ENCODE measurements at places on chromosomes 2 and 18.
A peak's percentile ranks its signal among the peaks of the same experiment; 100 is the strongest.

DNA sequence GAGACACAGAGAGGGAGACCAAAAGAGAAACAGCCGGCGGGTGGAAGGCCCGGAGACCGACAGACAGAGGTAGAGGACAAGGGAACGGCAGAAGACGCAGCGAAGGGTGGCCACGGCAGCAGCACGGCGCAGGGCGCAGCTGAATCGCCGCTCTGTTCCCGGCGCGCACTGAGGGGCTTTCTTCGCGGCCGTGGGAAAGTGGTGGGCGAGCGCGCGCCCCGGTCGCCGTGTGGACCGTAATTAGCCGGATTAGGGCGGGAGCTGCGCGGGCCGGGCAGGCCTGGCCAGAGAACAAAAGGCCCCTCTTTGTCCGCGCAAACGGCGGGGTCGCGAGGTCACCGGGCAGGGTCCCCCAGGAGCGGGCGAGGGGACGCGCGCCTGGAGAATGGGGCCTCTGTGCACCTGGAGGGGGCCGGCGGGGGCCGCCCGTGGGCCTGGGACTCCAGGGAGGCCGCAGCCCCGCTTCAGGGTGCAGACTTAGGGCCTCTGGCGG, 158.3 kb downstream of the ZFP36L2 start:
- no peak for DNase-seq

- peak; percentile 20 for DNase-seq
Observed at GRCh38 chr18:78406743-78407465, 572.7 kb upstream of the SALL3 start.

- no peak for DNase-seq
Observed at GRCh38 chr18:44732599-44732998, 51.9 kb downstream of the SETBP1 start.

- peak; percentile 35 for DNase-seq
Observed at GRCh38 chr2:217903859-217904613, 98.8 kb downstream of the TNS1 start.

DNA sequence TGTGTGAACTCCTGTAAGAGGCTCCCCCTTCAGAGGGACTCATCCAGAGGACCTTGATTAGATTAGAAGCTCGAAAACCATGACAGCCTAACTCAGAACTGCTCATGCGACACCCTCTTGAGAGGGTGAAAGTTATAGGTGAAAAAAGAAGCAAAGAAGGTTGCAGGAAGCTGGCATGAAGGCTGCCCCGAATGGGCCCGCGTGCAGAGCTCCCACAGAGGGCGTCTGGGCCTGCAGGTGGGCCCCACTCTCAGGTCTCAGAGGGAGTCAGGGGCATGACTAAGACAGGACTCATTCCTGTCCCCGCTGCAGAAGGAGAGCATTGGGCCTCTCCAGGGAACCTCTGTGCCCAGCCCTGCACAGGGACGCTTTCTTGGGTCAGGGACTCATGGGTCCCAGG, 235.4 kb downstream of the EIPR1 start:
- DNase-seq: no peak

- DNase-seq: no peak
Observed at GRCh38 chr2:235097196-235097595, 145.4 kb downstream of the SH3BP4 start.

DNA sequence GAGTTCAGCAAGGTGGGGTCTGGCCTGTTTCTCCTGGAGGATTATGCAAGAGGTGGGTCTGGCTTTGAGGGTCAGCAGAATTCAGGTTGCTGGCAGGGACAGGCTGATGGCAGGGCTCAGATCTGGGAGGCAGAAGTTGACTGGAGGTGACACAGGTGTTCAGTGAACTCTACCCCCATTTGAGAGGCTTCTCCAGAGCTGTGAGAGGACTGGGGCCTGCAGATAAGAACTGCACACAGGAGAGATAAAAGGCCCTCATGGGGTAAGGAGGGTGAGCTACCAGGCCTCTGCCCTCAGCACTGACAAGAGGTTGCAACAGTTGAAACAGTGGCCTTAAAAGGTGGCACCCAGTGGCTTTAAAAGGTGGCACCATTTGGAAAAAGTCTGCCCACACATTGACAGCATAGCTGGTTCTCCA, 13.1 kb downstream of the MOCOS start:
- DNase-seq: no peak

DNA sequence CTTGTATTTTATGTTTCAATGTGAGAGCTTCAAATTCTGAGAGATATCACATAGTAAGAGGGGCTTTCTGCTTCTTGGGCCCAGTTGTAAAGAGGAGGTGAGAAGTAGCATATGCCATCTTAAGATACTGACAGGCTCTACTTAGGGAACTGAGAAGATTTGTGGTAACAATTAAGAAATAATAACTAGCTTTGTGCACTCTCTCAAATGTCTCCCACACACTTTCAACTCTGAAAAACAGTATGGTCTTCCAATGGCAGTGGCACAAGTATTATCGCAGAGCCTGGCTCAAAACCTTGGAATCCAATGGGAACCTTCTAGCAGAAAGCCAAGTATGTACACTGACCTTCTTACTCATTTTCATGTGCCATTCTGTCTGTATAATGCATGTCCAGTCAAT, 80.3 kb upstream of the FAM237A start:
- DNase-seq: no peak

GRCh38 chr2:210616074-210616473, 59.7 kb downstream of the CPS1 start:
- no peak for DNase-seq

DNA sequence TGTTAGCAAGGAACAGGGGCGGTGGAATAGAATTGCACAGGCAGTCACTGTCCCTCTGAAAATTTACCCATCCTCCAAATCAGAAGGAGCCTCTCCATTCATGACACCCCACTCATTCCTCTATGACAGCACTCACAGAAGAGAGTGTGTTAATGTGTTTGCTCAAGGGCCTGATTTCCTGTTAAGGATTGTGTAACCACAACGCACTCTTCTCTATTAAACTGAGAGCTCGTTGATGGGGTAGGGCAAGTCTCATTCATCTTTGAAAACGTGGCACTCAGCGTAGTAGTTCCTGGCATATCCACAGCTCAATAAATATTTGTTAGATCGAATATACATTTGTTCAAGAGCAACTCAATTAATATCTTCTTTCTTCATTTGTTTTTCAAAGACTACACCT, 106.4 kb downstream of the VAPA start:
- peak; percentile 59 for DNase-seq

- no peak for DNase-seq
Observed at GRCh38 chr18:3283908-3284307, 22.0 kb downstream of the MYL12B start.

GRCh38 chr2:196337208-196337953, 166.0 kb upstream of the STK17B start:
- DNase-seq: peak; percentile 3

GRCh38 chr2:84906108-84906899, 848 bp downstream of the TMSB10 start:
- peak; percentile 19 for DNase-seq

- DNase-seq: no peak
Observed at GRCh38 chr2:3635171-3635974, 22.6 kb upstream of the ALLC start.

DNA sequence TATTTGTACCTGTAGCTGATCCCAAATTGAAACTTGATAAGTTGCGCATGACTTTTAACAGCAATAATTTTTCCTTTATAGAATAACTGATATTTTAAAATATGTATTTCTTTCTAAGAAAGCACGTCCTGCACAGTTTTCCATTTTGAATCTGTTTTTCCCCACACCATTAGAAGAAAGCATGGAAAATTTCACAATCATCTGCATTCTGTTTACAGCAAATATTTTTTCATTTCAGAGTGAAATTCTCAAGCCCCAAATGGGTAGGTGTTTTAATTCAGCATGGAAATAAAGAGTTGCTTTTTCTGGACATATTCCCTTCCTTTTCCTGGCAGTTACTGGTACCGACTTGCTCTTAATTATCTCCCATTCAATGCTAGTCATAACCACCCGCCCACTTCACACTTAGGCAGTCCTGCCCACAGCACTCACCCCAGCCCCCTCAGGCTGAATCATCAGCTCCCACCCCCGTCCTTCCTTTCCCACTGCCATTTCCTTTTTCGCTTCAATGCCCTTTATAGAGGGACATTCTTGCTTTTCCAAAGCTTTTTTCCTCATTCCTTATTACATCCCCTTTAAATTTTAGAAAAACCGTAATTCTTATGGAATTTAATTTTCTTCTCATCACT, 89.2 kb upstream of the GLS start:
- peak; percentile 24 for DNase-seq

GRCh38 chr18:73707035-73707434, 440.6 kb downstream of the FBXO15 start:
- DNase-seq: no peak

- no peak for DNase-seq
Observed at GRCh38 chr2:152658221-152658620, 59.0 kb downstream of the PRPF40A start.

- DNase-seq: no peak
Observed at GRCh38 chr2:46983065-46983801, 67.6 kb upstream of the MCFD2 start.

DNA sequence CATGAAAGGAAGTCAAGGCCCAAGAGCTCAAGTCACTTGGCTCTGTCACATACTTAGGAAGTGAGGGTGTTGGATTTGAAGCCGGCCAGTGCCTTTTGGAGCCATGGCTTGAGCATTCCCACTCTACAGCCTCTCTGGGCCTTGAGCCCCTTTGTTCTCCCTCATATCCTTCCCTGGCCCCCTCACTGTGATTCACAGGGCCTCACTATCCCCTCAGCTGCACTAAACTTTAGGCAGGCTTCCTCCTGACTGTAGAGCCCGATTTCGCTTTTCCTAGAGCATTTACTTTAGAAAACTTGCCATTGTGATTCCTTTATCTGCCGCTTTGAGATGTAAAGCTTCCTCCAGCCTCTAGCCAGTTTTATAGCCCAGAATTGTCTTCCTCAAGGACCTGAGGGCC, 107.6 kb downstream of the FBXO15 start:
- DNase-seq: no peak

- DNase-seq: no peak
Observed at GRCh38 chr2:33588232-33588631, 10.9 kb downstream of the FAM98A start.

DNA sequence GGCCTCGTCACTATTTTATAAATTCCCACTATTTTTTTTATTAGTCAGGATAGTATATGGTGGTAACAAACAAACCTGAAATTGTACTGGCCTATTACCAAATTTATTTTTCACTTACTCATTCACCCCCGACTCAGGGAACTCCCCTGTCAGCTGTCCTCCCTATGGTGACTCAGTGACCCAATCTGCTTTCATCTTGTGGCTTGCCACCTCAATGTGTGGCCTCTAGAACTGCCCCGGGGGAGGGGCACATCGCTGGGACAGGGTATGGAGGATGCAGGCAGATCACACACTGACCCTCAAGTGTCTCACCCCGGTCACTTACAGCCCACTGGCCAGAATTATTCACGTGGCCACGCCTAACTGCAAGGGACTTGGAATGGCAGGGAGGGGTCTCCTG, 71.6 kb downstream of the ACTR2 start:
- DNase-seq: no peak

DNA sequence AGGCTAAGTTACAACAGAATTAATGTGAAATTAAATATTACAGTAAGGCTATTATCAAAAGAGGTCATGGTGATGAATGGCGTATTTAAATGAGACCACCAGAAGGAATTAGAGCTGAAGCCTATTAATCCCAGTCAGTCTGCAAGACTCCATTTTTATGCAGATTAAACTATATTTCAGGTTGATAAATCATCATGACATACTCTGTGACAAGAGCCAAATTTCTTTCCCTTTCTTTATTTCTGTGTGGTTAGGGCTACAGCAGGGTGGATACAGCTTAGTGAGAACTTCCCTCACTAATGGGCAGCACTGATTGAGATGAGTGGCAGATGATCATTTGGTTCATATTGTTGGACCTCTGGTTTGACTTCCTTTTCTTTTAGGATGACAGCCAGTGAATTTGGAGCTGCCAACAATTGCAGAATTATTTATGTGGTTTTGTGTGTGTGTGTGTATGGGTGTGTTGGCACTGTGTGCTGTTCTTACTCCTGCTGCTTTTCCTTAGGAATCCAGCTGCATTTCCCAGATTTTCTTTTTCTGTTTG, 481.3 kb downstream of the PIK3C3 start:
- no peak for DNase-seq

- DNase-seq: no peak
Observed at GRCh38 chr18:24026457-24026856, 11.9 kb downstream of the TTC39C start.

GRCh38 chr2:130759906-130760753, 4.8 kb downstream of the AMER3 start:
- peak; percentile 93 for DNase-seq

DNA sequence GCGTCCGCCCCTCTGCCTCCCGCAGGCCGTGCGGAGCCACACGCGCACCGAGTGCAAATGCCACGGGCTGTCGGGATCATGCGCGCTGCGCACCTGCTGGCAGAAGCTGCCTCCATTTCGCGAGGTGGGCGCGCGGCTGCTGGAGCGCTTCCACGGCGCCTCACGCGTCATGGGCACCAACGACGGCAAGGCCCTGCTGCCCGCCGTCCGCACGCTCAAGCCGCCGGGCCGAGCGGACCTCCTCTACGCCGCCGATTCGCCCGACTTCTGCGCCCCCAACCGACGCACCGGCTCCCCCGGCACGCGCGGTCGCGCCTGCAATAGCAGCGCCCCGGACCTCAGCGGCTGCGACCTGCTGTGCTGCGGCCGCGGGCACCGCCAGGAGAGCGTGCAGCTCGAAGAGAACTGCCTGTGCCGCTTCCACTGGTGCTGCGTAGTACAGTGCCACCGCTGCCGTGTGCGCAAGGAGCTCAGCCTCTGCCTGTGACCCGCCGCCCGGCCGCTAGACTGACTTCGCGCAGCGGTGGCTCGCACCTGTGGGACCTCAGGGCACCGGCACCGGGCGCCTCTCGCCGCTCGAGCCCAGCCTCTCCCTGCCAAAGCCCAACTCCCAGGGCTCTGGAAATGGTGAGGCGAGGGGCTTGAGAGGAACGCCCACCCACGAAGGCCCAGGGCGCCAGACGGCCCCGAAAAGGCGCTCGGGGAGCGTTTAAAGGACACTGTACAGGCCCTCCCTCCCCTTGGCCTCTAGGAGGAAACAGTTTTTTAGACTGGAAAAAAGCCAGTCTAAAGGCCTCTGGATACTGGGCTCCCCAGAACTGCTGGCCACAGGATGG, 7.1 kb upstream of the WNT10A start:
- DNase-seq: no peak

DNA sequence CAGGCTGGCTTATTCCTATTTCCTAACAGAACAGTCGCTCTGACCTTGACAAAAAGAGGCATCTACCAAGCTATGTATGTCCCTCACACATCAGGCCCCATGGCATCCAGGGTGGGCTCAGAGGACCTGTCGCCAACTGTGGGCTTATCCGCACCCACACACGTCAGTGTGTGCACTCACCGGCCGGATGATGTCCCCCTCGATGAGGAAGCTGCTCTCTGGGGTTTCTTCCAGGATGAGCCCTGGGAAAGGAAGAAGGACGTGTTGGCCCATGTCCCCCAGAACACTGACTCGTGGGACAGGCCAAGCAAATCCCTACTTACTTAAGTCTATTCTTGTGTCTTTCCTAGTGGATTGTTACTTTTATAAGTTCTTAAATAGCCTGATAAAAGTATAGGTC, 3.1 kb downstream of the ASTL start:
- no peak for DNase-seq

DNA sequence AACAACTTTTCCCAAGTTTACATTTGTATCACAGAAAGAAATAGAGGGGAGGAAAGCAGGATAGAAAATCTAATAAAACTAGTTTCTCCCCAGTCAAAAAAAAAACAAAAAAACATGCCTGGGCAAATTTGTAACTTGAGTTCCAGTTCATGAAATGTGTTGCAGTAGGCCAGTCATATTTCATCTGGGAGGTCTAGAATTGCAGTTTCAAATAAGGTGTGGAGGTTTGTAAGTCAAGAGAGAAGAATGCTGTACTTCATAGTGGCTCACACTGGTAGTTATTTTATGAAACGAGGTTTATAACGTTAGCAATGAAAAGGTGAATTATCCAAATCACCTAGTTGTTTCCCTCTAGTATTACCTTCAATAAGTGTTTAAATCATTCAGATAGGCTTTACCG, 1313.9 kb upstream of the SLC39A10 start:
- DNase-seq: no peak
